ENCODE measurements at places on chromosomes 5 and 9.

GRCh38 chr9:110337727-110338126 is at the start of gene TXNDC8:
TXNDC8 (minus strand) TSS chr9:110337863.
- DNase-seq = no peak

DNA sequence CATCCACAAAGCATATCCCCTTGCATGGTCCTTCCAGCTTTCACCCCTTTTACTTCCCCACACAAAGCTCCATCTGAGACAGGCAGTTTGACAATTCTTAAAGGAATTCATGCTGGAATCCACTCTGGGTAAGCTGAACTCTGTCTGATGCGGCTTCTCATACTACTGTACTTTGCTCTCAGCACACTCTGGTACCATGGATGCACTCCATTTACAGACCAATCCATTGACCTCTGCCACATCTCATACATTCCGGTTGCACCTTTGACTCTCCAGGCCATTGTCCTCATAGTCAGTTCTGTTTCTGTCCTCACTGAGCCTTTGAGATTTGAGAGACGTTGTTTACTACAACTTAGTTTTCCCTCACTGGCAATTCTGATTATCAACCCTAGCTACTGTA is 12.2 kb downstream of the SPATA9 start:
- no peak for DNase-seq

- no peak for DNase-seq
Observed at GRCh38 chr5:102922799-102923477, 167.8 kb downstream of the PAM start.

GRCh38 chr5:86442036-86442745 is 175.6 kb upstream of the COX7C start:
- DNase-seq = no peak

GRCh38 chr5:125481506-125482465 is 735.3 kb upstream of the ZNF608 start:
- no peak for DNase-seq

DNA sequence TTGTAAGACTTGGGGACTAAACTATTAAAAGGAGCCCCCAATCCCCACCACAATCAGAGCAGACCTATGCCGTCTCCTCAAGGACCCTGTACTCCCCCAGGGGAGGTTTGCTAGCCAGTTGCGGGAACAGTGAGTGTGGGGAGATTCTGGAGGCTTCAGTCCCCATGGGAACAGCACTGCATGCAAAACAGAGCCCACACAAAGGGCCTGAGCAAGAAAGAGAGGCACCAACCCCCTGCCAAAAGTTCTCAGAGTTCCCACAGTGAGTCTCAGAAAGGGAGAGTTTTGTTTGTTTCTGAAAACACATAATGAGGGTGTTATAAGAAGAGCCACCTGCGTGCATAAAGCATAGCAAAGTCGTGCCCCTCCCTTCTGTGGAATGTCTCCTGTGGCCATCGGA is 56.6 kb downstream of the CFAP90 start:
- no peak for DNase-seq

DNA sequence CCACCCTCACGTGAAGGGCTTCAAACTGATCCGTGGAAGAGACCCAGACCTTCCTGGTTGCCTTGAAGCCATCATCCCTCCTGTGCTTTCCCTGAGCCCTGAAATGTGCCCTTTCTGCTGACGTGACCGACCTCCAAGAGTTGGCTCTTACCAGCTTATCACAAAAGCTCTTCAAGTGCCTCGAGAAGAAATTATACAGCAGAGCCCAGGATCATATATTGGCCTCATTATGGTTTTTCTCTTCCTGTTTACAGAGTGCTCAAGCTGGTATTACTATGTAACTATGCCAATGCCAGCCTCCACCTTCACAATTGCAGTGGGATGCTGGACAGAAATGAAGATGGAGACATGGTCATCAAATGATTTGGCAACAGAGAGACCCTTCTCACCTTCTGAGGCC is 66.0 kb downstream of the AOPEP start:
- DNase-seq = no peak

DNA sequence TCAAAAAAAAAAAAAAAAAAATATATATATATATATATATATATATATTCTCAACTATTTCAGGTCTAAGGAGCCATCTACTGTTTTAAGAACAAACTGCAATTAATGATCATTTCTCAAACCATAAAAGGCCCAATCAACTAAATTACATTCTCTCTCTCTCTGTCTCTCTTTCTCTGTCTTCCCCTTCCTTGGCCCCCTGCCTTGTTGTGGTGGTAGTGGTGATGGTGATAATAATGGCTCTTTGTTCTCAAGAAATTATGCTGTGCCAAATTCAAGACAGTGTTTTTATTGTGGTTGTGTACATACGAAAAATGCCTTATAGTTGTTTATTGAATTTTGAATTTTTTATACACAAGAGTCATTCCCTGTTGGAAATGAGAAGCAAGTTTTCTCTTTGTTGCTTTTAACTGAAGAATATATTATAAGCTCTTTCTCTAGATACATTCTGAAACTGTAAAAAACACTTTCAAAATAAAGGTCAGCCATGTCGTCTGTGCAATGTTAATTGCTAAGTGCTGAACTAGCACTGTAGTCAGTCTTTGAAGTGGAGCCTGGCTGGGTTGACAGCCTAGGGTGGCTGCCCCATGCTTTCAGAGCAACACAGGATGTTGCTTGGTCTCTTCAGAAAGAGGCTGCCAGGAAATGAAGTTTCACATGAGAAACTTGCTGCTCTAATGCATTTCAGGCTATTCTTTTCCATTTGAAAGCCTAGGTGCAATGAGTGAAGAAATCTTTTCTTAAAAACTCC is 96.0 kb downstream of the HINT1 start:
- peak; percentile 24 for DNase-seq

- no peak for DNase-seq
Observed at GRCh38 chr5:76691467-76692273, 24.3 kb upstream of the F2R start.

DNA sequence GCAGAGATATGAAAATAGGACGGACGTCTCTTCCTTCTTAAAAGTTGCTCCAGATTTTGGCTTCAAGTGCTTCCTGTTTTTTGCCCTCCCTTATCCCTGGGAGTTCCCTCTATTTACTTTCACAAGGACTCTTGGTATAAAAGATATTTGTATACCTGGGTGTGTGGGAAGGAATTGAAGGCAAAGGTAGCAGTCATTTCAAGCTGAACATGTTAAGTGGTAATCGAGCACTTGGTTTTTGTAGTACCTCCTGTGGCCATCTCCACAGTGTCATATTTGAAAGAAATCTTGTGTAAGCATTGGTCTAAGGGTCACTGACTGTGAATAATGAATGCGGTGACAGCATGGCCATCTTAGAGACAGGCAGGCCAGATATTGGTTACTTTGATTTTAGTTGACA is 593.6 kb downstream of the MTRR start:
- no peak for DNase-seq

DNA sequence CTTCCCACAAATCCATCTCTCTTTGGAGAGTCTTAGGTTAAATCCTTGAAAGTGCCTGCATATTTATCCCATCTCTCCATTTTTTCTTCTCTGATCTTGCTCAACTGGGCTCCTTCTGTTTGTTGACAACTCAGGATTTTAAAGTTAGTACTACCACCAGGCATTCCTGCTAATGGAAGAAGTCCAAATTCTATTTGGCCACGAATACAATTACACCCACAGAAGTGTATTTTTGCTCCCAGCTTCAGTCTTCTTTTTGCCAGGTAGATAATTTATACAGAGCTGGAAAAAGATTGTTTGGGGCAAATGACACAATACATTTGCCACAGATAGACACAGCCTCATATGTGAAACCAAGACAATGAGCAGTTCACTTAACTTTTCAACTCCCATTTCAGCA is 74.8 kb downstream of the CETN3 start:
- no peak for DNase-seq

- DNase-seq = peak; percentile 64
Observed at GRCh38 chr5:95671826-95672225, 11.0 kb downstream of the SPATA9 start.

DNA sequence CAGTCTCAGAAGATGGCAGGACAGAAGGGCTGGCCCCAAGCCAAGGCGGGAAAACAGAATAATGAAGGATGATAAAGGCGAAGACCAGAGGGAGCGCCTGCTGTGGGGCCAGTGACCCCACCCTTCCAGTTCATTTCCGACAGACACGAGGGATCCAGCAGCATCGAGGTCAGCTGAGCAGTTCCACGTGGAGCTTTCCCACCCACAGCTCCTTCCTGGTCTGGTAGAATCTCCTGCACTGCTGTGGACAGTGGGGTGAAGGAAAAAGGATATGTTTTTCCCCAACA is 265.9 kb upstream of the VLDLR start:
- no peak for DNase-seq

- DNase-seq = peak; percentile 50
Observed at GRCh38 chr9:114339130-114339908, 9.7 kb downstream of the ORM2 start.

DNA sequence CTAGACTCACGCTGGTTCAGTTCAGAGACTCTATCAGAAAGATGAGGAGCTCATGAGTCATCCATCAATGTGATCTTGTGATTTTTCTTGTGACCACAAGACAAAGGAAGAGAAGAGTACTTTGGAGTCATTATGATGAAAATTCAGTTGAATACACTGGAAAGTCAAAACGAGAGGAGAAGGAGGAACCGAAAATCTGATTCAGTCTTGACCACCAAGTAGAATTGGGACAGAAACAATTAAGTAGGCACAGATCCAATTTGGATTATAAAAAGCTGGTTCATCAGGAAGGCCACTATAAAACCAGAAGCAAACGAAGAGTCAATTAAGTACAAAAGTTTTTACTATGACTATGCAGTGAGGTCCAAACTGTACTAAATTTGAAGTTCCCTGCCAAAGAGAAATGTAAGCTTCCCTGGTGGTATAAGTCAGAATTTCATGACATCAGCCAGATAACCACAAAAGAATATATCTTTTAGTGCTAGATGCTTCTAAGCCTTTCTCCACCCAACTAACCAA is 90.9 kb downstream of the THBS4 start:
- no peak for DNase-seq

- DNase-seq = no peak
Observed at GRCh38 chr9:78243130-78243529, 7.3 kb downstream of the CEP78 start.

DNA sequence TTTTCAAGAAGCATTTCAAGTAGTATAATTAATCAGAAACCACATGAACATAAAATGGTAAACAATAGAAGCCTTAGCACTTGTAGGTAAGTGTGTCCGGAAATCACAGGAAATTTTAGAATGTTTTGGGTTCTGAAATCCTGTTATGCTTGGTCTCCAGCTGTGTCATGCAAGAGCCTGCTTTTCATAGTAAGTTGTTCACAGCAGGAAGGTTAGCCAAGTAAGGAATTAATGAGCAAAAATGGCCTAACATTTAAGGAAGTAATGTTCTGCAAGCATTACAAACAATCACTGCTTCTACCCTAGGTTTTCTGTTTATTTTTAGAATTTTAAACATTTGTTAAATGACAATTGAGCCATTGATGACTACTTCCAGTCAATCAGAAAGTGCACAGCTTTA is 669.5 kb downstream of the SLCO4C1 start:
- DNase-seq = no peak

DNA sequence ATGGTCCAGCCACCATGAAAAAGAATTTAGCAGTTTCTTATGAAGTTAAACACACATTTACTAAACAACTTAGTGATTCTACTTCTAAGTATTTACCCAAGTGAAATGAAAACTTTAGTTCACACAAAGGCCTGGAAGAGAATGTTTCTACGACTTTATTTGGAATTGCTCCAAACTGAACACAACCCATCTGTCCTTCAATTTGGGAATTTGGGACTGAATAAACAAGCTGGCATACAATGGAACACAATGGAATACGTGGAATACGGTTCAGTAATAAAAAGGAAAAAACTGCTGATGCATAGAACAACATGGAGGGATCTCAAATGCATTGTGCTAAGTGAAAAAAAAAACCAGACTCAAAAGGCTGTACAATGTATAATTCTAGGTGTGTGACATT is 44.6 kb upstream of the BASP1 start:
- no peak for DNase-seq

DNA sequence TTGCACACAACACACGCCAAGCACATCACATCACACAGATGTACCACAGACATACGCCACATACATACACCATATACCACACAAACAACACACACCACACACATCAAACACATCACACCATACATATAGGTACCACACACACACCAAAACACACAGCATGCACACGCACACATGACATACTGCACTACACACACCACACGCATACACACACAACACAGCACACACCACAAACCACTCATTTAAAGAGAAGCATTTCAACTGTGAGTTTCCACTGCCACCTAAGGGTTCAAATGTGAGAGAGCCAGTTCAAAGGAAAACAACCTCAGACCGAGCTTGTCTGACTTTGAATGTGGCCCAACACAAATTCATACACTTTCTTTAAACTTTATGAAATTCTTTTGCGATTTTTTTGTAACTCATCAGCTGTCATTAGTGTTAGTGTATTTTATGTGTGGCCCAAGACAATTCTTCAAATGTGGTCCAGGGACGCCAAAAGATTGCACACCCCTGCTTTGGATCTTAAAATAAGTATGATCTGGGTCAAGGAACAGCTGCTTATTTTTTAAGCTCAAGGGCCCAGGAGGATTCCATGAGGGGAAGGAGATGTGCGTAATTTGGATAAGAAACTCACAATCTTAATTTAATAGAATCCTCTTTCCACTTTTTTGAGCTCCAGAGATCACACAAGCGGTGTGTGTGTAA is 494.6 kb downstream of the GADD45G start:
- DNase-seq = peak; percentile 56

GRCh38 chr9:128361986-128362646 is 9.1 kb upstream of the URM1 start:
- DNase-seq = peak; percentile 68

DNA sequence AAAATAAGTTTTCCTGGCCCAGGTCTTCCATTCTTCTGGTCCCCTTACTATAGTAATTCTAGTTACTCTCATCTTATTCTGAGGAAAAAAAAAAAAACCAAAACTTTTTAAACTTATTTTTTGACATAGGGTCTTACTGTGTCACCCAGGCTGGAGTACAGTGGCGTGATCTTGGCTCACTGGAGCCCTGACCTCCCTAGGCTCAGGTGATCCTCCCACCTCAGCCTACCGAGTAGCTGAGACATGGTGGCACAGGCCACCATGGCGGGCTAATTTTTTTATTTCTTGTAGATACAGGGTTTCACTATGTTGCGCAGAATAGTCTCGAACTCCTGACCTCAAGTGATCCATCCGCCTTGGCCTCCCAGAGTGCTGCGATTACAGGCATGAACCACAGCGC is 38.4 kb downstream of the SNAPC3 start:
- no peak for DNase-seq

DNA sequence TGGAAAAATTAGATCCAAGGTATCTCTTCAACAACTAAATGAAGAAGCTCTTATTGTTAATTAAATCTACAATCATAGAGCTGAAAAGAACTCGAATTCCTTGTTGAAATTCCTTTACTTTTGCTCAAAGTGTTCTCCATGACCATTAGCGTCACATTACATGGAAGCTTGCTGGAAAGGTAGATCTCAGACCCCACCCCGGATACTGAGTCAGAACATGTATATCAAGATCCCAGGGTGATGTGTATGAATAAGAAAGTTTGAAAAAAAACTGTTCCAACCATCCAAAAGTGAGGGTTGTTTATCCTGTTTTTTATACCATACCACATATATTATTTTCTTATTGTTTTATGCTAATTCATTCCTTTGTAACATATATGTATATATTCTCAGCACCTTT is 237.1 kb upstream of the PUM3 start:
- no peak for DNase-seq

- DNase-seq = no peak
Observed at GRCh38 chr5:17367256-17367840, 130.7 kb upstream of the TAF11L2 start.

- DNase-seq = no peak
Observed at GRCh38 chr9:95107001-95107749, 210.3 kb downstream of the FANCC start.

- no peak for DNase-seq
Observed at GRCh38 chr5:167643631-167644280, 647.7 kb upstream of the WWC1 start.
